Hepatocyte (in vitro differentiated cells): ENCODE measurements at places on chromosomes 7 and 10. TPM values are rescaled to one million over a fixed set of nuclear protein-coding genes. Genes with fewer than 3 reads are reported as not detected.

DNA sequence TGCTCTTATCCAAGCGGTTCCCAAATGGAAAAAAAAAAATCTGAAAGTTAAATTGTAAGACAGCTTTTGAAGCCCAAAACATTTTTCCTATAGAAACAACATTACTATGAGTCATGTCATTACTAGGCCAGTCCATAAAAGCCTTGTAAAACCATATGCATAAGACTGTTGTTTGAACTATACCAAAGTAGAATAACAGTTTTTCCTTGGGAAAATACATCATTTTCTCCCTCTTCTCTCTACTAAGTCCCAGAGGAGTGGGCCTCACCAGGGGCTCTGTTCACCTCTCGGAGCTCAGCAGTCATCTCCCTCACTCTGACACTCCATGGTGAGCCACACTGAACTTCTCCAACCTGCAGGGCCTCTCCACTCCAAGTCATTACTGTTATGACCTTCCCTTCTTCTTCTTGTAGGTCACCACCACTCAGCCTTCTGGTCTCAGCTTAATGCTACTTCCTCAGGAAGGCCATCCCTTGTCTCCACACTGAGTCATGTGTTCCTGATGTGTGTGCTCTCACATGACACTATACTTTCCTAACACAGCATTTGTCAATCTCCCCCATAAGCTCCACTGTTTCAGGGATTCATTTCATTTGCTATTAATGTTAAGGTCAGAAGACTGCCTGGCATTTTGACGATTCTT is 32.5 kb downstream of the ZNF438 start:
- no peak overlapping the region for H3K4me3 ChIP-seq
- no peaks in the 10 kb centered on the region for H3K36me3 ChIP-seq
- H3K27ac ChIP-seq = peak overlapping the region; percentile 84
- DNase-seq = peak; percentile 43
- H3K27me3 ChIP-seq = no peaks in the 10 kb centered on the region
- H3K4me1 ChIP-seq = peaks cover 14% of the 10 kb centered on the region

DNA sequence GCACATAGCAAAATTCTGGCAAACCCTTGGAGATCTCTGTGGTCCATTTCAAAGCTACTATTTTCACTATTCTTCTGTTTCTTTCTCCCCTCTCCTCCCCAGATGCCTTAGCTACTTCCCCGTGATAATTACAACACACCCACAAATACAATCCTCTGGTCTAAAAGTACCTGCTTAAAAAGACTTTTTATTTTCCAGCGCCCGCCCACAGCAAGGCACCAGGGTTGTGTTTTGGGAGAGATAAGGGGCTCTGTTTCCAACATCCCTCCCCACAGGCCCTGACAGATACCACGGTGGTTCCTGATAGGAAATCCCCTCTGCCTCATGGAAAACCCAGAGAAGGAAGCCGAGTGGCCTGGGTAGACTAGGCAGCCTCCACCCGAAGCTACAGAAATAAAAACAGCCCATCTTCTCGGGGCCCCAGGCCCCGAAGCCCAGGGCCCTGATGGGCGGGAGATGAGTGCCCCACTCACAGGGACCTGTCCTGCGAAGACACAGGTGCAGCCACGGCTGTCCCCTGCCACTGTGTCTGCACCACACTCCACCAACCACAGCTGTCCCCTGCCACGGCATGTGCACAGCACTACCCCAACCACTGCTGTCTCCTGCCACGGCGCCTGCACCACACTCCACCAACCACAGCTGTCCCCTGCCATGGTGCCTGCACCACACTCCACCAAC is 19.7 kb downstream of the CALML5 start:
- H3K27ac ChIP-seq = peak overlapping the region; percentile 42
- no peaks in the 10 kb centered on the region for H3K36me3 ChIP-seq
- H3K4me3 ChIP-seq = no peak overlapping the region
- DNase-seq = no peak

DNA sequence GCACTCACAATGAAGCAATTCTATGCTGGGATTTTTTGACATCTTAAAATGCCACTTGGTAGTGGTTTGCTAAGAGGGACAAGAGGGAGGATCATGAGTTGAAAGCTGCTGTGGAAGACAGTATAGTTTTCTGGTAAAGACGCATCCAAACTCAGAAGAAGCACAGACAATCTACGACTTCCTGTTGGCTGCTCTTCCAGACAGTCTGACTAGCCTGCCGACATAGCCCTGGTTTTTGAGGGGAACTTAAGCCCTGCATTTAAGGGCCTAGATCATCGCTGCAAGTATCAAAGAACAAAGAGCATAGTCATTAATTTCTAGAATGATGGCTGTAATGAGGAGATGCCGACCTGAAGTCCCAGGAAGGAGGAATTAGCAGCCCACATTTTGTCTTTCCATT is 99.9 kb upstream of the IKZF1 start:
- H3K27ac ChIP-seq = no peak overlapping the region
- no peaks in the 10 kb centered on the region for H3K36me3 ChIP-seq
- DNase-seq = no peak
- H3K4me3 ChIP-seq = no peak overlapping the region
- no peaks in the 10 kb centered on the region for H3K4me1 ChIP-seq

DNA sequence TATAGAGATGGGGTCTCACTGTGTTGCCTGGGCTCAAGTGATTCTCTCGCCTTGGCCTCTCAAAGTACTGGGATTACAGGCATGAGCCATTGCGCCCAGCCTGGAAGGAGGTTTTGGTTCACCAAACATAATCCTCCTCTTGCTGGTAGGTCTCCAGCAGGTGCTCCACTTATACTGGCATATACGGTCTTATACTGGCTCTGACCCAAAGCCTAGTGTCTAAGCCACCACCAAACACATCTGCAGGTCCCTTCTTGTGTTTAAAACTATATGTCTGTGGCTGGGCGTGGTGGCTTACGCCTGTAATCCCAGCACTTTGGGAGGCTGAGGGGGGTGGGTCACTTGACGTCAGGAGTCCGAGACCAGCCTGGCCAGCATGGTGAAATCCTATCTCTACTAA is 5.4 kb downstream of the MBLAC1 start:
- no peaks in the 10 kb centered on the region for H3K36me3 ChIP-seq
- no peak overlapping the region for H3K4me3 ChIP-seq
- no peaks in the 10 kb centered on the region for H3K27me3 ChIP-seq

DNA sequence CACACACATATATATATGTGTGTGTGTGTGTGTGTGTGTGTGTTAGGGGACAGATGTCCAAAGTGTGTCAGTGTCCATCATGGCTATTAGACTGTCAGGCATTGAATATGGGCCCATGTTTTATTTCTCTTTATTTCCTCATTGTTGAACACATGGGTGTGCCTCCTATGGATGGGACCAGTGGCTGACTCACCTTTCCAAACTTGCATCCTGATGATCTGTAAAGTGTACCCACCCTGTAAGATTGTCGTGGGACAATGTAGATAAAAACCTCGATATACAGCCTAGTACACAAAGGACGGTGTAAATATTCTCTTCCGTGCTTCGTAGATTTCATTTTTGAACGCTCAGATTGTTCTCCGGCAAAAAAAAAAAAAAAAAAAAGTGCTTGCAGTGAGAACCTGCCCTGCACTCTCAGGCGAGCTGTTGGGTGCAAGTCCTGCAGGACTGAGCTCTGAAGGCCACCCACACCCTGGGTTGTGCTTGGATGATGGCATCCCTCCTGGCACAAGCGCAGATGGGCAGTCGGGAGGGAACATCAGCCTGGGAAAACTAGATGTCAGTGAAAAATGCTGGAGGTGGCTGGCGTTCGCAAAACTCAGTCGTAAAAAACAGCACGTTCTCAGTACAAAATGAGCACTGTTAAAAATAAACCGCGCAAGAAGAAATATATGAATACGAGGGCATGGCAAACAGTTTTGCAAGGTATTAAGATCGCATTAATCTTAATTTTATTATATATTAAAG is 166.9 kb downstream of the CUX1 start:
- H3K27ac ChIP-seq = no peak overlapping the region
- H3K4me1 ChIP-seq = peaks cover 21% of the 10 kb centered on the region
- no peak for DNase-seq
- H3K4me3 ChIP-seq = no peak overlapping the region

- H3K27me3 ChIP-seq = no peaks in the 10 kb centered on the region
- H3K4me3 ChIP-seq = peak overlapping the region; percentile 74
- H3K4me1 ChIP-seq = peaks cover 14% of the 10 kb centered on the region
- peak overlapping the region; percentile 79 for H3K27ac ChIP-seq
These were observed 812 bp downstream of the PROSER2 start for GRCh38 chr10:11823989-11824346.

AKR1B15 gene
- total RNA-seq = 4.8 and 6.3 TPM in 2 replicates

DNA sequence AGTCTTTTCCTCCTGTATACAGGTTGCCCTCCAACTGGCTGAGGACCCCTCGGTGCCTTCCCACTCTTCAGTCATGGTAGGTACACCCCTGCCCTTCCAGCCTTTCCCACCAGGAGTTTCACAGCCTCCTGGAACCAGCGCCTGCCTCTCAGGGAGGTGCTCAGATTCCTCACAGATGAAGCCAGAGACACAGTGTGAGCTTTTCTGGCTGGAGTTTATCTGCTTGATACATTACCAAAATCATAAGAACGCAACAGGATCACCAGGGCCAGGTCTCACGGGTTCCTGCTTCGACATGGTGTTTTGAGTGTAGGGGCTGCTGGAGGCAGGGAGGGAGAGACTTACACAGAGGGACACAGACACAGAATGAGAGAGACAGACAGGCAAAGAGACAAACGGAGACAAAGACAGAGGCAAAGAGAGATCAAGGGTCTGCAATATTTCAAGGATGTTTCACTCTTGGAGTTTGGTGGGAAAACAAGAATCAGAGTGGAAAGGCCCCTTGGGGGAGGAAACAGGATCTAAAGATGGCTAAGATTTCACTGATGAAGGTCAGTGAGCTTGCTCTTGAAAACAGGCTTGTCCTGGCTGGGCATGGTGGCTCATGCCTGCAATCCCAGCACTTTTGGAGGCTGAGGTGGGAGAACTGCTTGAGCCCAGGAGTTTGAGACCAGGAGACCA is 6.5 kb upstream of the INMT start:
- H3K36me3 ChIP-seq = no peaks in the 10 kb centered on the region
- H3K27me3 ChIP-seq = no peaks in the 10 kb centered on the region
- DNase-seq = no peak
- no peak overlapping the region for H3K27ac ChIP-seq
- H3K4me1 ChIP-seq = no peaks in the 10 kb centered on the region

GRCh38 chr10:132592790-132593383 is 55.3 kb downstream of the INPP5A start:
- peak overlapping the region; percentile 88 for H3K27ac ChIP-seq
- DNase-seq = no peak
- H3K36me3 ChIP-seq = no peaks in the 10 kb centered on the region
- peaks cover 30% of the 10 kb centered on the region for H3K4me1 ChIP-seq

MTPN gene
- total RNA-seq = 108 and 131 TPM in 2 replicates

DNA sequence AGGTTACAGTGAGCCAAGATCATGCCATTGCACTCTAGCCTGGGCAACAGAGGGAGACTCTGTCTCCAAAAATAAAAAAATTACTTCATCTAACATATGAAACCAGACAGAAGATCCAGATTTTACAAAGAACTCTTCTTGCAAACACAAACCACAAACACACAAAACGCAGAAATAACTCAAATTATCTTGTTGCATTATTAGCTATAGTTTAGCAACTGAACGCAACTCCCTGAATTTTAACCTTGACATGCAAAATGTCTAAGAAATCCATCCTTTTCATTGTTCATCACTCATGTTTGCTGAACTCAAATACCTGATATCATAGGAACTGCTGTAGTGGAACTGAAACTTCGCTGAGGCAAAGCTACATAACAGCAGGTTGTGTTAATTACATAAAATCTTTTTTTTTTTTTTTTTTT is 64.1 kb downstream of the MICU1 start:
- H3K27me3 ChIP-seq = no peaks in the 10 kb centered on the region
- H3K27ac ChIP-seq = no peak overlapping the region
- no peaks in the 10 kb centered on the region for H3K36me3 ChIP-seq
- DNase-seq = no peak
- H3K4me1 ChIP-seq = no peaks in the 10 kb centered on the region

HMX3 gene
- not detected in 2 replicates for total RNA-seq

GRCh38 chr10:71863203-71863602 is 12.2 kb upstream of the PSAP start:
- no peaks in the 10 kb centered on the region for H3K27me3 ChIP-seq
- H3K4me3 ChIP-seq = no peak overlapping the region
- no peak overlapping the region for H3K27ac ChIP-seq

GRCh38 chr10:3924344-3924743 is 139.3 kb upstream of the KLF6 start:
- no peak overlapping the region for H3K27ac ChIP-seq
- no peaks in the 10 kb centered on the region for H3K4me1 ChIP-seq
- no peaks in the 10 kb centered on the region for H3K36me3 ChIP-seq
- DNase-seq = no peak
- no peak overlapping the region for H3K4me3 ChIP-seq

OR9A2 gene
- not detected in 2 replicates for total RNA-seq

DNA sequence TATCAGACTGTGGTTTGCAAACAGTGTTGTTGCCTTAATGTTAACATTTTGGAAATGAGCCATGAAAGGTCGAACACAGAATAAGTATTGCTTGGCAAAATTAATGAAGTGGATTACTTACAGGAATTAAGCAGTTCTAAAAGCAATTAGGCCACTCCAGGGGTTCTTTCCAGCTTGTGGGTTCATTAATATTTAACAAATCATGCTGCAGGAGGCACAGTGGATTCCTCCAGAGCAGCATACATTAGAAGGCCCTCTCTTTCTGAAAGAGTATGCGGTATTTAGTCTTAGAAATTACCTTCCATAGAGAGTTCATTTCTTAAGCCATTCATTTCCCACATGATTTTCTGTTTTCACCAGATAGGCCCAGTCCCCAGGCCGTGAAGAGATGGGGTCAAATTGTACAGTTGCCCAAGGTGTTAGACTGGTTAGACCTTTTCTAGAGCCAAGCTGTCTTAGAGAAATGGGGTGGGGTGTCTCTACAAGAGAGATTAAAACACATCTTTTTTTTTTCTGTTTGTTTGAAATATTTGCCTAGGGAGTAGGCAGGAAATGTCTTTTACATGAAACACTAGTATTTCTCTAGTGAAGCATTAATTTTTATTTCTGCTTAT is 40.0 kb upstream of the AGR3 start:
- H3K36me3 ChIP-seq = no peaks in the 10 kb centered on the region
- H3K4me3 ChIP-seq = no peak overlapping the region
- H3K27ac ChIP-seq = peak overlapping the region; percentile 87
- DNase-seq = peak; percentile 28

GRCh38 chr10:44478040-44478439 is 93.1 kb upstream of the CXCL12 start:
- DNase-seq = no peak

DNA sequence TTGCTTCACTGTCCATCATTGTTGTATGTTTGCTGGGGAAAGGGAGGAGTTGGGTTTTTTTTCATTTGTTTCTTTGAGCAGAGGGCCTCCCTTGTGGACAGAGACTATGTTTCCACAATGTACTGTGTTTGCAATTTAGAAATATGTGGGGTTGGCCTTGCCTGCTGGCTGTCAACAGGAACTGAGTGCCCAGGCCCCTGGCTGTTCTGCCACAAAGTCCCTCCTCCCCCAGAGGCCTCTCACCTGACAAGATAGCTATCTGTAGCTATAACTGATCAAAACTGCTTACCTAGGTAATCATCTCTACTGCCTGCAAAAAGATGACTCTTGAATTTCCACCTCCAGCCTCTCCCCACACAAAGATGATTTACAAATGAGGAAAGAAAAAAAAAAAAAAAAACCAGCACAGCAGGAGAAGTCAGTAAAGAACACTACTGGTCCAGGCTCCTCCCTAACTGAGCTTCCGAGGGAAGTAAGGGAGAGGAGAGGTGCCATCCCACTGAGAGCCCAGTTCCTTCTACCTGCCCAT is 121.8 kb downstream of the SGMS1 start:
- H3K4me1 ChIP-seq = no peaks in the 10 kb centered on the region
- peak overlapping the region; percentile 10 for H3K27ac ChIP-seq
- peak; percentile 31 for DNase-seq
- H3K4me3 ChIP-seq = no peak overlapping the region
- H3K27me3 ChIP-seq = no peaks in the 10 kb centered on the region

GRCh38 chr7:47303695-47304453 is 278.0 kb downstream of the TNS3 start:
- H3K4me3 ChIP-seq = no peak overlapping the region
- H3K27ac ChIP-seq = no peak overlapping the region
- H3K27me3 ChIP-seq = no peaks in the 10 kb centered on the region
- no peaks in the 10 kb centered on the region for H3K36me3 ChIP-seq
- no peaks in the 10 kb centered on the region for H3K4me1 ChIP-seq
